Thoracic aorta (tissue), 2 donors: ENCODE measurements at places on chromosomes 4 and X. TPM values are rescaled to one million over a fixed set of nuclear protein-coding genes. Genes with fewer than 3 reads are reported as not detected.

GRCh38 chr4:80874979-80875378 lies 155.5 kb upstream of the BMP3 start:
- no peak overlapping the region for H3K27ac ChIP-seq
- no peaks in the 10 kb centered on the region for H3K4me1 ChIP-seq
- no peak for DNase-seq
- H3K4me3 ChIP-seq: no peak overlapping the region

Gene USP17L28
- total RNA-seq: not detected

DNA sequence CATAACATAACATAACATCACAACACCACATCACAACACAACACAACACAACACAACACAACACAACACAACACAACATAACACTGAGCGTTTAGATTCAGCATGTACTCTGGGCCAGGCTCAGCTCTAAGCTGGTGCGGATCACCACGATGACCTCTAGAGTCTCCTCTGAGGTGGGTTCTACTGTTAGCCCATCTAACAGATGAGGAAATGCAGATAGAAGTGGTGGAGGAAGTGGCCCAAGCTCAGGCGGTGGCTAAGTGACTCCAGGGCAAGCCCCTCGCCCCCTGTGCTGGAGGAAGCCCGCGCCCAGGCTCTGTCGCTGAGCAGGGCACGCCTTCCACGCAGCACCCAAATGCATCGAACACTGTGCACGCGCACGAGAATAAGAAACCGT lies 45.3 kb upstream of the CDKN2AIP start:
- no peaks in the 10 kb centered on the region for H3K27me3 ChIP-seq
- H3K4me3 ChIP-seq: peak overlapping the region; percentile 89
- DNase-seq: no peak
- no peaks in the 10 kb centered on the region for H3K4me1 ChIP-seq

DNA sequence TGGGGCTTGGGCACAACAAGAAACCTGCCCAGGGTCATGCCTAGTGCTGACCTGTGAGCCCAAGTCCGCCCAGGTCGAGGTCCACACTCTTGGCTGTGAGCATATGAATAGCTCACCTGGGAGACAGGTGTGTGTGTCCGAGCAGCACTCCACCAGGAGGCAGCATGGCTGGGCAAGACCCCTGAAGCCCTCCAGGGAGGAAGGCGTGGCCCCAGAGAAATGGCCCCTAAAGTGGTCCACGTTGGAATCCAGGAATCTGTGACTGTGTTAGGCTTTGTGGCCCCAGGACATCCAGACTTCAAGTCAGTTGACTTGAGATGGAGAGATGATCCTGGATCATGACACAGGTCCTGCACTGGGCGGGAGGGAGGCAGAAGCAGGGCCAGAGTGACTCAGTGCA lies 138.8 kb downstream of the CPZ start:
- no peak overlapping the region for H3K4me3 ChIP-seq
- no peaks in the 10 kb centered on the region for H3K36me3 ChIP-seq
- H3K27me3 ChIP-seq: no peaks in the 10 kb centered on the region
- H3K4me1 ChIP-seq: no peaks in the 10 kb centered on the region

GRCh38 chr4:123990310-123990870 lies 593.8 kb downstream of the SPRY1 start:
- DNase-seq: no peak
- H3K4me3 ChIP-seq: no peak overlapping the region
- H3K36me3 ChIP-seq: no peaks in the 10 kb centered on the region
- H3K27me3 ChIP-seq: no peaks in the 10 kb centered on the region

DNA sequence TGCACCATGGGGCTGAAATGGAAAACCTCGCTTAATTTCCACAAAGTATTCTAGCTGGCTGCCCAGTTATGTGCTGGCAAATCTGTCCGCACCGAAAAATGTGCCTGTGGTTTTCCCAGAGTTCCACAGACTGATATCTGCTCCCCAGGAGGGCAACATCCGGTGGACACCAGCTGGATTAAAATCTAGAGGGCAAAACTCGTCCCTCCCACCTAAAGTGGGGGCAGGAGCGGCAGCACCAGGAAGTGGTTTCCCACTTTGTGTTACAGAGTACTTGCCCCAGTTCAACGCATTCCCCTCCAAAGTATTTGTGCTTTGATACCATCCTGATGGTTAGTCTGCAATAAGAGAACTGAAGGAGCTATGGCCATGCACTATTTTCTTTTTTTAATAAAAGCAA lies 187.6 kb downstream of the TSPAN5 start:
- no peak overlapping the region for H3K4me3 ChIP-seq
- no peaks in the 10 kb centered on the region for H3K36me3 ChIP-seq
- no peak for DNase-seq
- no peak overlapping the region for H3K27ac ChIP-seq

Gene C1QTNF7
- total RNA-seq: 24.0 TPM

- peaks cover 8% of the 10 kb centered on the region for H3K4me1 ChIP-seq
- no peaks in the 10 kb centered on the region for H3K36me3 ChIP-seq
- no peak overlapping the region for H3K27ac ChIP-seq
- no peak for DNase-seq
- H3K27me3 ChIP-seq: no peaks in the 10 kb centered on the region
Observed at GRCh38 chrX:72526534-72527508, 45.8 kb downstream of the HDAC8 start.

Gene GPC4
- total RNA-seq: 28.4 TPM

Gene ARR3
- total RNA-seq: not detected

DNA sequence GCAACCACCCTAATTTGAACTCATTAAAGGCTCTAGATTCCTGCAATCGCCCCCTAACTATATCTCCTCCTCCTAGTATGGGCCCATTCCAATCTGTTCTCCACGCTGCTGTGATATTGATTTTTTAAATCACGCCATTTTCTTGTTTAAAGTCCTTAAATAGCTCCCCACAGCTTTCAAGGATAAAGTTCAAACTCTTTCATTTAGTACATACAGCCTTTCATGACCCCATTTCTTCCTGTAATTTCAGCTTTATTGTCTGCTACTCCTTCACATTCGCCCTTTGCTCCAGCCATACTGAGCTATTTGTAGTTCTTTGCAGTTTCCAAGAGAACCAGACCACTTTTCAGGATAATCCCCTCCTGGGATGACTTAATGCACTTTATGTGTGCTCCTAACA lies 118.5 kb downstream of the GC start:
- H3K36me3 ChIP-seq: no peaks in the 10 kb centered on the region
- no peak for DNase-seq
- no peak overlapping the region for H3K4me3 ChIP-seq
- no peak overlapping the region for H3K27ac ChIP-seq
- no peaks in the 10 kb centered on the region for H3K4me1 ChIP-seq

DNA sequence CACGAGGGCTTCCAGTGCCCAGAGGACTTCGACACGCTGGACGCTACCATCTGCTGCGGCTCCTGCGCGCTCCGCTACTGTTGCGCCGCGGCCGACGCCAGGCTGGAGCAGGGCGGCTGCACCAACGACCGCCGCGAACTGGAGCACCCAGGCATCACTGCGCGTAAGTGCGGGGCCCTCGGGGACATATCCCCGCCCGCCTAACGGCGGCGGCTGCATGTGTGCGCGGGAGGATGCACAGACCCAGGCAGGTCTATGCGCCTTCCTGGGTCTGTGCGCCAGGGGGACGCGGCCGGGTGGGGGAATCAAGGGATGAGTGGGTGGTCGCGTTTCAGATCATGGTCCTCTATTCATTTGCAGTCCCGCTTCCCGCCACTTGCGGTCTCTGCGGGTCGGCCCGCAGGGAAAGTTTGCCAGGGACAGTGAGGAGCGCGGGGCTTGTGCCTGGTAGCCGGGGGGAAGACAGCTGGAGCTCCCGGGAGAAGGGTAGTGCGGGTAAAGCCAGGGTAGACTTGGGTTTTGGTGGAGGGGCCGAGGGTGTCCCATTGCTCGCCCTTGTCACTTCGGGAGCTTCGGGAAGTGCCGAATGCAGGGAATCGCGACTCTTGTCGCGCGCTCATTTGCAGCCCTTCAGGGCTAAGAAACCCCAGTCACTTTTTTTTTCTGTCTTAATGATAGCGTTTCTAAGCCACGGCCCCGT lies 1.0 kb downstream of the SHISA3 start:
- H3K27me3 ChIP-seq: no peaks in the 10 kb centered on the region
- no peak overlapping the region for H3K27ac ChIP-seq
- H3K4me3 ChIP-seq: peak overlapping the region; percentile 83
- no peaks in the 10 kb centered on the region for H3K36me3 ChIP-seq

- H3K36me3 ChIP-seq: no peaks in the 10 kb centered on the region
- peaks cover 32% of the 10 kb centered on the region for H3K4me1 ChIP-seq
- DNase-seq: no peak
- no peak overlapping the region for H3K4me3 ChIP-seq
- no peaks in the 10 kb centered on the region for H3K27me3 ChIP-seq
Observed at GRCh38 chr4:165222651-165222994, 15.3 kb downstream of the KLHL2 start.

Gene RENBP
- total RNA-seq: 11.2 TPM

DNA sequence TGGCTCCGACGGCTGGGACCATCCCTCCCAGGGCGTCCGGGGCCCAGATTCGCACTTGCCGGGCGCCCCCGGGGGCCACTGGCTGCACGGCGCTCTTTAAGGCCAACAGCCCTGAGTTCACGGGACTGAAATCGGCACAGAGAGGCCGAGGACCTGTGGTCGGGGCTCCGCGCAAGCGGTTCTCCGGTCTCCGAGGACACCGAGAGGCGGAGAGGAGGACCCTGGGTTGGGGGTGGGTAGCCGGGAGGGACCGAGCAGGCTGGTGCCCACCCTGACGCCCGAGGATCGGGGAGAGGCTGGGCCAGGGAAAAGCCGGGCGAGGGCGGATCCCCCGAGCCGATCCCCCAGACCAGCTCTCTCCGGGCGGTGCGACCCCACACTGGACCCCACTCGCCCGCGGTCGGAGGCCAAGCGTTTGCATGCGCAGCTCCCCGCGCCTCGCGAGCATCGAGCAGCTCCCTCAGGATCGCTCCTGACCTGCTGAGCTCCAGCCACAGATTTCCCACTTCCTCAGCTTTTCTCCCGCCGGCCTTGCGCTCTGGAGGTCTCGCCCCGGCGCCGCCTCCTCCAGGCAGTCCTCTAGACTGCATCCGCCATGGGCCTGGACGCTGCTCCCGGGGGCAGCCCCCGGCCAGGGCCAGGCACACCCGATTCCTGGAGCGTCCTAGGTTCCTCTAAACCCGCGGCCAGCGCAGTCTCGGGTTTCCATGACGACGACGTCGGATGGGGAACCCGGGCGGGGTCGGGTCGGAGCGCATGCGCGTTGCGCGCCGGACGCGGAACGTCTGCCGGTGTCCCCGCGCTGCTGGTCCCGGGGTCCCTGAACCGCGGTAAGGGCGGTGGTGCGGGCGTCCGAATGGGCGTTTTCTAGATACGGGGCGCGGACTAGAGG lies 17.6 kb upstream of the NAT8L start:
- no peaks in the 10 kb centered on the region for H3K36me3 ChIP-seq
- H3K27me3 ChIP-seq: no peaks in the 10 kb centered on the region
- H3K4me1 ChIP-seq: peaks cover 21% of the 10 kb centered on the region
- DNase-seq: no peak
- peak overlapping the region; percentile 82 for H3K4me3 ChIP-seq

Gene ATP8A1
- 24.7 TPM for total RNA-seq

DNA sequence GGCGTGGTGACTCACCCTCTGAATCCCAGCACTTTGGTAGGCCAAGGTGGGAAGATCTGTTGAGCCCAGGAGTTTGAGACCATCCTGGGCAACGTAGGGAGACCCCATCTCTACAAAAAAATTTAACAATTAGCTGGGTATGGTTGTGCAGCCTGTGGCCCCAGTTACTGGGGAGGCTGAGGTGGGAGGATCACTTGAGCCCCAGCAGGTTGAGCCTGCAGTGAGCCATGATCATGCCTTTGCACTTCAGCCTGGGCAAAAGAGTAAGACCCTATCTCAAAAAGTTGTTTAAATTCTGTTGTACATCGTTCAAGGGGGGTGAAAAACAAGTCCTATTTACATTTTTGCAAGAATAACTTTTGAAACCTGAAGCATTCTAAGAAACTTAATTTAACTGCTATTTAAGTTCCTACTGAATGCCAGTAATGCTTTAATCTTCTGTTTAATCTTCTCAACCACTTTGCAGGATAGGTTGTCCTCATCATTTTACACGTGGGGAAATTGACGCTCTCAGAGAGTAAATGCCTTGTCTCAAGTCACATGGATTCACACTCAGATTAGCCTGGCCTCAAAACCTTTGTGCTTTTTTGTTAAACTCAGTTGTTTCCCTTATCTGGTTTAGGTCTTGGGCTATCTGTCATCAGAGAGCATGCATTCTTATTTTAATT lies 7.0 kb downstream of the STAG2 start:
- no peak for DNase-seq
- H3K36me3 ChIP-seq: no peaks in the 10 kb centered on the region
- H3K4me1 ChIP-seq: no peaks in the 10 kb centered on the region

Gene APLN
- total RNA-seq: 1.8 TPM

Gene FGA
- not detected for total RNA-seq

DNA sequence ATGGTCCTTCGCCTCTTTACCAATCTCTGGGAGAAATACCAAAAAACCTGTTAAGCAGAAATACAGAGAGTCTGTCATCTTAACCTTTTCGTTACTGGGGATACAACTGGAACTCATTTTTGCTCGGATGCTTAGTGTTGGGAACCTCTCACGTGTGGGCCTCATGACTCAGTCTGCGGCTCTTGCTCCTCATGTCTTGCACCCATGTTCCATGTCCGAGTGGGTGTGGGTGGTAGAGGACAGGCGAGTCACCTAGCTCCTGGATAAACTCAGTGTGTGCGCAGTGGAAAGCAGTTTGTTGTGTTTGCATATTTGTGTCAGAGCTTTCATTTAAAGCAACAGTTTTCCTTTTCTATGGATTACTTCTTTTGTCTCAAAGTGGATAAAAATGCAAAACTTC lies 70.6 kb downstream of the TNIP2 start:
- H3K4me1 ChIP-seq: no peaks in the 10 kb centered on the region
- H3K27me3 ChIP-seq: no peaks in the 10 kb centered on the region
- H3K36me3 ChIP-seq: peaks cover 34% of the 10 kb centered on the region
- DNase-seq: no peak
- no peak overlapping the region for H3K4me3 ChIP-seq
- no peak overlapping the region for H3K27ac ChIP-seq

DNA sequence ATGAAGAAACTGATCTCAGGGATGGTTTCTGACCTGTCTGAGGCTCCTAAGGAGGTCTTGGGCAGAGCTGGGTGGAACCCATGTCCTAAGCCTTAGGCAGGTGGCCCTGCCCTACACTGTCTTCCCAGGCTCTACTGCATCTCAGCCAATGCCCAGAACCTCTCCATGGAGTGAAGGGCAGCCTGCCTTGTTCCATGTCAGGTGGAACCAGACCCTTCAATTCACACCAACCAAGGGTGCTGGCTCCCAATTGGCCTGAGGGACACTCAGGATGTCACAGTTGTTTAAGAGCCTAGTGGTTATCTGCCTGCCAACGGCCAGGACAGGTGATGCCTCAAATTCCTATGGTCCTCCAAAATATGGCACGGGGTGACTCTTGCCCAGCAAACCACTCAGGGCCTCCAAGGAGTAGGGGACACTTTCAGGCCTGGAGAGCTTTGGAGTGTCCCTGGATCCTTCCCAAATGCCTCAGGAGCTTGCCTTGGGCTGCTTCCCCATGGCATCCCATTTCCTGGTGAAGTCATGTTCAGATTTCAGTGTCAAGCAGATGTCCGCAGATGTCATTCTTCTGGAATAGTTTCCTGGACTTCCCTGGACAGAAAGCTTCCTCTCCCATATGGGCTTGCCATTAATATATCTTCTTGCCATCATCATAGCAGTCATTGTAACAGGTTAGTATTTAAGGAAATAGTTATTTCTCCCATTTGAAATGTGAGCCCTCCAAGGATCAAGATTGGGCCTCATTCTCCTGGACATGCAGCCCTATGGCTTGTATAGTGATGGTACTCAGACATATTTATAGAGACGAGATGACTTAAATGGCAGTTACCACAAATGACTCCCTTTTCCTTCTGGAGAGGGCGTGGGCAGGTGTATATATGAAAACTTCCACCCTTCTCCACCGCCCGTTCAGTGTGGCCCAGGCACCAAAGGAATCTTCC lies 67.1 kb downstream of the MED28 start:
- no peak overlapping the region for H3K27ac ChIP-seq
- no peaks in the 10 kb centered on the region for H3K36me3 ChIP-seq
- no peaks in the 10 kb centered on the region for H3K27me3 ChIP-seq
- no peak overlapping the region for H3K4me3 ChIP-seq
- no peaks in the 10 kb centered on the region for H3K4me1 ChIP-seq
